Testis (tissue), 5 donors: ENCODE measurements at places on chromosomes 12 and 14. TPM values are rescaled to one million over a fixed set of nuclear protein-coding genes. Genes with fewer than 3 reads are reported as not detected.

The C1S gene
- total RNA-seq: 86.1 TPM

The FAIM2 gene
- total RNA-seq: 14.6 TPM

The NUMB gene
- 78.7 TPM for total RNA-seq

- peaks cover 7% of the 10 kb centered on the region for H3K4me1 ChIP-seq
- no peak overlapping the region for H3K4me3 ChIP-seq
- no peaks in the 10 kb centered on the region for H3K36me3 ChIP-seq
- no peaks in the 10 kb centered on the region for H3K27me3 ChIP-seq
- DNase-seq: no peak
These were observed 121.6 kb upstream of the EVL start for GRCh38 chr14:99943620-99944019.

DNA sequence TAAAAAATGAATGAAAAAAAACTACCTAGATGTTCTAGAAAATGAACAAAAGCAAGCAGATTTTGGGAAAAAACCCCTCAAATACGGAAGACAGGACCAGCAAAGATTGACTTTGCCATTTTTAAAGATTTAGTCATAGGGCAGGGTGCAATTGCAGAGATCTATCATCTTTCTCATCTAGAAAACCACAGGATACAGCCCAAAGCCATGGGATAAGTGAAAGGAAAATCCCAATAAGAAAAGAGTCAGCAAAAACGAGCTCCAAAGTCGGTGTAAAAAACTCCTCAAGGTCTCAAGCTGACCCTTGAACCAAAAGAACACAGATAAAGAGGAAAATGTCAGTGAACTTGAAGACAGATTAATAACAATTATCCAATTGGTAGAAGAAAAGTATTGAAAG, 28.0 kb downstream of the CEP290 start:
- no peaks in the 10 kb centered on the region for H3K36me3 ChIP-seq
- DNase-seq: no peak
- H3K27me3 ChIP-seq: no peaks in the 10 kb centered on the region
- no peaks in the 10 kb centered on the region for H3K4me1 ChIP-seq

DNA sequence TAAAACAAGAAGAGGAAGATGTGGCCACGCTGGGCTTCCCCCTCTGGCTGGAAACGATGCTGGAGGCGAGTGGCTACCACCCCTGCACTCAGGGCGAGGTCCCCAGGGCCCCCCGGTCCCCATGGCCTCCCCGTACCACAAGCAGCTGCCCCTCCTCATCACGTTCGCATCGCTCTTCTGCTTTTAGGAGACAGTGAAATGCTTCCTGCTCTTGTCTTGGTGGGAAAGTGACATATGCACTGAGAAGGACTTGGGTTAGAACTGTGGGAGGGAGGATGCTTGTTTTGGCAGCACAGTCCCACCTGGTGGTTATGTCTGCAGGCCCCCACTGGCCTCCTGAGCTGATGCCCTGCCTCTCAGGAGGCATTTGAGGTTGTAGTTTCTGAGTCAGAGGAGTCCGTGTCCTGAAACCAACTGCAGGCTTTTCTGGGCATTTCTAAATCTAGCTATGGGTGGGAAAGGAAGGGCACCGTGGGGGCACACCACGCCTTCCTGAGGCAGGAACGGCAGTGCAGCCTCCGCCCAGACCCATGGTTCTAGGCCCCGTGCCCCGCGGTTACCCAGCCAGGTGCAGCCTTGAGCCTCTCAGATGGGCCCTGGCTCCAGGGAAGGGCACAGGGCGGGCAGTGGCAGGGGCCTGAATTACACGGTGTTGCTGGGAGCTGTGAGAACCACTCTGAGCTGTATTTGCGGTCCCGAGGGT, 139.3 kb downstream of the ADGRD1 start:
- no peak overlapping the region for H3K27ac ChIP-seq
- no peaks in the 10 kb centered on the region for H3K36me3 ChIP-seq
- peaks cover 10% of the 10 kb centered on the region for H3K4me1 ChIP-seq
- no peak overlapping the region for H3K4me3 ChIP-seq
- DNase-seq: peak; percentile 10

DNA sequence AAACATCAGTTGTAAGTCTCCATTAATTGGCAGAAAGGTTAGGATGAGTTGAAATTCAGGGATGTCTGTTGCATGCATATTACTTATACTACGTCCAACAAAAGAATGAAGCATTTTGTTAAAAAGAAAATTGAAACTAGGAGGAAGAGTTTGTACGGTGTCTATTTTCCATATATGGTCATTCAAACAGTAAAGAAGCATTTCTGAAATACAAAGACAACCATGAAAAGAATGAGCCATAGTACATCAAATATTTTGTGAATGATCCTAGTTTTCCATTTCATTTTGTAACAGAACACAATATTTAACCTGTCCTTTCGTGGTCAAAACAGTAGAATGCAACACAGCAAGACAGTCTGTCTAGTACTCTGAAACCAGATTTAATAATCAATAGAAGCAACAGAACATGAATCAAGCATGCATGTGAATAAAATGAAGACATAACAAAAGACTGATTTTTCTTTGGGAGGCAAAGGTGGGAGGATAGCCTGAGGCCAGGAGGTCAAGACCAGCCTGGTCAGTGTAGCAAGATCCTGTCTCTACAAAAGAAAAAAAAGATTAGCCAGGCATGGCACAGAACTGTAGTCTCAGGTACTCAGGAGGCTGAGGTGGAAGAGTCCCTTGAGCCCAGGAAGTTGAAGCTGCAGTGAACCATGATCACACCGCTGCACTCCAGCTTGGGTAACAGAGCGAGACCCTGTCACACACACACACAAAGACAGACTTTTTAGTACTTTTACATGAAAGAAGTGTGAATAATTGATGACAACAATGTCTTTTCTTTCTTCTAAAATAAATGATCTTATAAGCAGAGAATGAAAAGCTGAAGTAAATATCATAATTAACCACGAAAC, 156.0 kb downstream of the LRIG3 start:
- no peaks in the 10 kb centered on the region for H3K27me3 ChIP-seq
- H3K4me1 ChIP-seq: no peaks in the 10 kb centered on the region
- no peak overlapping the region for H3K27ac ChIP-seq
- DNase-seq: no peak
- H3K4me3 ChIP-seq: no peak overlapping the region

- H3K4me3 ChIP-seq: no peak overlapping the region
- peaks cover 9% of the 10 kb centered on the region for H3K4me1 ChIP-seq
- no peaks in the 10 kb centered on the region for H3K36me3 ChIP-seq
- no peaks in the 10 kb centered on the region for H3K27me3 ChIP-seq
- DNase-seq: no peak
- H3K27ac ChIP-seq: no peak overlapping the region
These were observed 20.4 kb downstream of the YAF2 start for GRCh38 chr12:42217656-42218055.

- no peaks in the 10 kb centered on the region for H3K36me3 ChIP-seq
- H3K27me3 ChIP-seq: no peaks in the 10 kb centered on the region
- no peak overlapping the region for H3K4me3 ChIP-seq
- no peak for DNase-seq
- H3K27ac ChIP-seq: no peak overlapping the region
- H3K4me1 ChIP-seq: no peaks in the 10 kb centered on the region
These were observed 45.4 kb upstream of the NEDD1 start for GRCh38 chr12:96861656-96862055.
